ENCODE measurements at places on chromosomes 12 and 14. TPM values are rescaled to one million over a fixed set of nuclear protein-coding genes. Genes with fewer than 3 reads are reported as not detected.

The PAN2 gene
- 27.0 TPM for total RNA-seq

The BEGAIN gene
- total RNA-seq: 0.21 TPM

The RPL10L gene
- not detected for total RNA-seq

The C14orf39 gene
- total RNA-seq: 0.68 TPM

The KRT71 gene
- not detected for total RNA-seq

The TCL1B gene
- total RNA-seq: not detected

The CPNE6 gene
- total RNA-seq: not detected
